Activated T-cell treated with anti-CD3 and anti-CD28 coated beads, Interleukin-2, amount 50 U/mL, for 1 hour (primary cell): ENCODE measurements at places on chromosomes 4 and X.

- DNase-seq, result no peak
Observed at GRCh38 chr4:94849901-94850300, 92.1 kb downstream of the BMPR1B start.

DNA sequence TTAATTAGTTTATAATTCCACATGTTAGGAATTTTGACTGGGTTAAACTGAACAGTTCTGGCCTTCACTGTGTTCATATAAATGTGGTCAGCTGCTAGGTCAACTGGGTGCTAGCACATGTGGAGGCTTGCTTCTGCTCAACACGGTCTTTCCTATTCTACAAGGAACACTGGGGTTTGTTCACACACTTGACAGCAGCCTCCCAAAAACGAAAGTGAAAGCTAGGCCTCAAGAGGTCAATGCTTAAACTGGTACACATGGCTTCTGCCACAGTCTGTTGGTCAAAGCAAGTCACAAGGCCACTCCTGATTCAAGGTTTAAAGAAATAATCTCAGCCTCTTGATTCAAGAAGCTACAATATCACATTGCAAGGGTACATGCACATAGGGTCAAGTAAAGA lies 126.5 kb downstream of the QDPR start:
- DNase-seq, result no peak

DNA sequence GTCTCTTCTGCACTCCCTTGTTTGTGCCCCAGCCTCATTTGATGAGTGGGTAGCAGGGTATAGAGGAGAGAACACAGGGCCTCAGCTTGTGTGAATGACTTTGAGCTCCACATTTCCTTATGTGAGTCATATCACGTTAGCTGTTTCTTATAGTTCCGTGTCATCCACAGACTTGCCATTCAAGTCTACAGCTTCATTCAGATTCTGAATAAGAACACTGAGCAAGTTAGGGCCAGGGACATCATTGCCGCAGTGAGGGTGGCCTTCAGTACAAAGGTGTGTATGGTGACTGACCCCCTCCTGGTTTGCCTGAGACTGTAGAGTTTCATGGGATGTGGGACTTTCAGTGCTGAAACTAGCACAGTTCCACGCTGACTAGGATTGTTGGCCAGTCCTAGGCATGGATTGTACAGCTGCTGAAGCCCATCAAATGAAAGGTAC lies 23.6 kb downstream of the KLF3 start:
- DNase-seq, result no peak

- DNase-seq, result no peak
Observed at GRCh38 chrX:44431194-44431593, 87.7 kb upstream of the EFHC2 start.

DNA sequence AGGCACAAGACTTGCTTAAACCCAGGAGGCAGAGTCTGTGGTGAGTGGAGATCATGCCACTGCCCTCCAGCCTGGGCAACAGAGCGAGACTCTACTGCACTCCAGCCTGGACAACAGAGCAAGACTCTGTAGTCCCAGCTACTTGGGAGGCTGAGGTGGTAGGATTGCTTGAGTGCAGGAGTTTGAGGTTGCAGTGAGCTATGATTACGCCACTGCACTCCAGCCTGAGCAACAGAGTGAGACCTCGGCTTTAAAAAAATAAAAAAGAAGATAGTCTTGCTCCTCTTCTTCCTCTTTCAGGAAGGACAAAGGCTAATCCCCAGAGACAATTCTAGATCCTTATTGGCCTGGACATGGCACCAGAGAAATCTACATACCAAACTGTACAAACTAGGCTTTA lies 5.7 kb upstream of the PPEF2 start:
- DNase-seq, result no peak

GRCh38 chr4:12304905-12305304 lies 876.2 kb upstream of the HS3ST1 start:
- DNase-seq, result no peak

- DNase-seq, result no peak
Observed at GRCh38 chrX:19168609-19169008, 46.3 kb upstream of the ADGRG2 start.

DNA sequence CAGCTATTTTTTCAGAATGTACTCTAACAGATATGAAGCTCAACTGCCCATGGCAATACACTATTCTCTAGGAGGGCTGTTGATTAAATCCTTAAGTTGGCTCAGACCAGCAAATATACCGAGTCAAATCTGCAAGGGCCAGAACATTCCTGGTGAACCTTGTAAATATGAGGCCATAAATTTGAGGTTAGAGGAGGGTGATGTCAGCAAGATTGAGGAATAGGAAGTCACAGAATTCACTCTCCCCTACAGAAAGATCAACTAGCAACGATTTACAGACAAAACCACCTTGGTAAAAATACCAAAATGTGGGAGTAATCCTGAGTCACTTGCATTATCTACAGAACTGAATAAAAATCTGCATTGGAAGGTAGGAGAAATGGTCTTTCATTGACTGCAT lies 399.3 kb downstream of the GPM6A start:
- DNase-seq, result no peak

GRCh38 chrX:2708021-2708420 lies 16.9 kb downstream of the CD99 start:
- DNase-seq, result no peak

DNA sequence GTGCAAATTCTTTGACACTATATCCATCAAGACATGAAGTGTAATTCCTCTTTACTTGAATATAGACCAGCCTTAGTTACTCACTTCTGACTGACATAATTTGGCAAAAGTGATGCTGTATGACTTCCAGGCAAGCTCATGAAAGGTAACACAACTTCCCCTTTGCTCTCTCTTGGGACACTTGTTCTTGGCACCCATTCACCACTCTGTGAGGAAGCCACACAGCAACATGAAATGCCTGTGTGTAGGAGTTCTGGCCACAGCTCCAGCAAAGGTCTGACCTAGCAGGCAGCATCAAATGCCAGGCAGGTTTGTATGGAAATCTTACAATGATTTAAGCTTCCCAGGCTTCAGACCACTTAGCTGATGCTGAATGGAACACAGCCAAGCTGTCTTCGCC lies 280.3 kb downstream of the PDHA2 start:
- no peak for DNase-seq

GRCh38 chr4:7722766-7723387 lies 216.8 kb downstream of the AFAP1 start:
- DNase-seq, result no peak

DNA sequence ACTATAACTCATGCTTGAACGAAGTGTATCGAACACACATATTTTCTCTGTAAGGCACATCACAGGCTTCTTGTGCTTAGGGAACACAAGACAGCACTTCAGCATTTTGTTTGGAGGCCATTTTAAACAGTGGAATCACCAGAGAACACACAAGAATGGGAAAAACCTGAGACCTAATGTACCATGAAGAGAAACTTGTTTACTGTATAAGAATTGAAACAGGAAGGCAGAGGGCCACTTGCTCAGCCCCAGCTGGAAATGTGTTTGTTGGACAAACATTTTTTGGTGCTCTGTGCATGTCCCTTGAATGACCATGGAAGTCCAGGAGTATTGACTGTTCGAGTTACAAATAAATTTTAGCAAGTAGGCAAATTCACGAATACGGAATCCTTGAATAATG lies 47.5 kb downstream of the RAPGEF2 start:
- DNase-seq, result no peak

DNA sequence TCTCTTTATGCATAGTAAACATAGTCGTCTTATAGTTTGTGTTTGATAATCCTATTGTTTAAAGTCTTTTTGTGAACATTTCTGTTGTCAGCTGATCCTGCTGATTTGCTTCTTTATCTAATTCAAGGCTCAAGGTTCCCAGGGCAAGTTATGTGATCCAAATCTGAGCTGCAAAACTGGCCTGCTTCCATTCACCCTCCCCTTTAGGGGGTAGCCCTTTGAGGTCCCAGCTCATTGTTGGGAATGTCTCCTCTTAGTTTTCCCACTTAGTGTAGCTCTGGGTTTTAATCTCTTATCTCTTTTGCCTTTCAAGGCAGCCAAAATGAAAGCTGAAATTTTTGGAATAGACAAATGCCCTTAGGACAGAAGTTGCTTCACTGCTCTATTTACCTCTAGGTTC lies 40.2 kb upstream of the MAGED1 start:
- DNase-seq, result no peak

DNA sequence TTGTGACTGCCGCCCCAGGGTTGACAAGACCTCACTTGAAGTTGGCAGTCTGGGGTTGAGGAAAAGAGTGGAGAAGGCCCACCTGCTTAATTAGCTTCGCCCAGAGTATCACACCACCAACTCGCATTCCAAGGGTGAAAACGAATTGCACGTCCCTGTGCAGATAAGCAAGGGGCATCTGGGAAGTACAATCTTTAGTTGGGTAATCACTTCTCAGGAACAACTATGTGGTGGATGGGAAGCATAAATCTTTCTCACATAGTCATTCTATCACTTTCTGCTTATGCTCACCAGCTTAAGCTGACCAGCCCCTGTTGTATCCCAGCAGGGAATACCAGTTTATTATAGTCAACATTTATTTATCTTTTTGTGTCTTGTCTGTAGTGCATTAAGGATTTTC lies 14.3 kb downstream of the SPCS3 start:
- no peak for DNase-seq

DNA sequence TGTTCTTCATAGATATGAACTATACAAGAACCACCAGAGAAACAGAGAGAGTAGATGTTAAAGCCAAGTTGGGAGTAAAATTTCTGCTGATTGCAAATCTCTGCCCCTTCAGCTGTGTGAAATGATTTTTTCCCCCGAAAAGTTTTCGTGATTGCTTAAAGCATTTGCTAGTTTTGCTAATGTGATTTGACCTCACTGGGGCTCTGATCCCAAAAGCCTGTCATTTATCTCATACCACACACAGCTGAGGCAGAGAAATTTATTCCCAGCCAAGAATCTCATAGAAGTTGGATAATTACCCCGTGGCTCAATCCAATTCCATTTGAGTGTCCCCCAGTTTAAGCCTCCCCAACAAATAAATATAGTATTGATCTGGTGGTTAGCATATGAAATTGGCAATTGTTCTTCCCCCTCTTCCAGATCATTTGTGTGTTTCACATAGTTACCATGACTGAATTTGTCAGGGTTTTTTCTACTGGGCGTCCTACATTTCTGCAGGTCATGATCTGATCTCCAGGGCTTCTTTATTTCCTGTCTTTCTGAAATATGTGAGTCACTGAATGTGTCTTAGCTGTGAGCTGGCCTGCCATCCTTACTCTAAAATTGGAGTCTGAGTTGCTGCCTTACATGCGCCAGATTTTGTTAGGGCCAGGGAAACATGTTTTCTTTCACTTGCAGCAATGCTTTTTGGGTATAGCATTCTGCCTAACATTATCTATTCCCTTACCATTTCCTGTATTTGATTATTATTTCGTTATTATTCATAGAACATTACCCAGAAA lies 167.5 kb upstream of the FRMPD4 start:
- no peak for DNase-seq

GRCh38 chr4:112510291-112511092 lies 5.5 kb downstream of the NEUROG2 start:
- no peak for DNase-seq

DNA sequence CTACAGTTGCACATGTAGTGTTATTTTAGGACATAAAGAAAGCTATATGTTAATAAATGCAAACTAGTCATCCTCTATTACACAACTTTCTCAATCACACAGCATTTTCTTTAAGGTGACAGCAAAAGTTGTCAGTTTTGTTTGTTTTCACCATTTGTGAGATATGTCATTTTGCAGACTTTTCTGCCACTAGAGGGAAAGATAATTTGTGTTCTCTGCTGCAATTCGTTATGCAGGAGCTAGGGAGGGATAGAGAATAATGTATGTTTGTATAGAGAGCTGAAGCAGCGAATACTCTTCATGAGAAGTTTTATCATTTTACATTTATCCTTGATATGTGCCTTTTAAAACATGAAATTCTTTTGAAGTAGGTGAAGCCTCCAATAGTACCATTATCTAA lies 670.6 kb upstream of the ATOH1 start:
- no peak for DNase-seq

DNA sequence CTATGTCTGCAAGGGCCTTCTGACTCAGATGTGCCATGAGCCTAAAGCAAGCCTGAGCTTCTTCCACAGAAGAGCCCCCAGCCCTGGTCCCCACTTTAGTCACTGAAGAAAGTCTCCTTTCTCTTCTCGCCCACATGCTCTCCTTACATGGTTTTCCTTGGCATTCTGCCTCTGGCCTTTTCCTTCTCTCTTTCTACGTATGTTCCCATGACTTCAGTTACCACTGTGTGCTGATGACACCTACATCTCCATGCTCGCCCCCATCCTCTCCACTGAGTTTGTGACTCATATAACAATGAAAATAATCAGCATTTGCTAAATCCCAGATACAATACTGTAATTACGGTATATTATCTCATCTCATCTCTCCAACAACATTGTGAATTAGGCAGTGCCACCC lies 149.3 kb downstream of the AMMECR1 start:
- no peak for DNase-seq

- no peak for DNase-seq
Observed at GRCh38 chr4:44771789-44772188, 45.4 kb upstream of the GNPDA2 start.

GRCh38 chr4:75122424-75123014 lies 189.6 kb downstream of the PARM1 start:
- DNase-seq, result no peak

DNA sequence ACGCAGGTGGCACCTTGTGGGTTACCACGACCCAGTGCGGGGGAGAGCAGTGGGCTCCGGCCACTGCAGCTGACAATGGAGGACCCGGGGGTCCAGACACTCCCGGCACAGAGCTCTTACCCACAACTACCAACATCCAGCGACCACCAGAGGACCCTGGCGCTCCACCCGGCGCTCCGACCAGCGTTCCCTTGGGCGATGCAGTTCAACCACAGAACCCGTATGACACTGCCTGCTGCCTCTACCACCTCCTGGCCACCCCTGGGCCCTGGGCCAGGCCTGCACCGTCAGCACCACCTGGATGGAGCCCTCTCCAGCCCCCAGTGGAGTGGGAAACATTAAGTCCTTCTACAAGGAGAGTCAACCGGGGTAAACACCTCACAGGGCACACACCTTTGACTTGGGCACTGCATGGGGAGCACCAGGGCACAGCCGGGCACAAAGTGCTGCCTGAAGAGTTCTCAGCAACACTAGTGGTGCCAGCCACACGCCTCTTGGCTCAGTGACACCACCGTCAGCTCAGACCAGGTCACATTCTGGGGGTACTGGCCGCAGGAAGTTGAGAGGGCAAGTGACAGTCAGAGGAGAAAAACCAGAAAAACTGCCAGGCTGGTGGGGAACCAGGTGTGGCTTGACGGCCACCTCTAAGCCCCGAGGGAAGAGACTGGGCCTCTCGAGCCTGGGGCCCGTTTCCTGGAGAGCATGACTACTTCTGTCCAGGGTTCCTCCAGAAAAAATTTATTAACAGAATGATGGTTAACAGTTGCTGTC lies 2.6 kb downstream of the CTBP1 start:
- peak; percentile 22 for DNase-seq

GRCh38 chr4:7155590-7156071 lies 36.7 kb upstream of the SORCS2 start:
- no peak for DNase-seq

GRCh38 chr4:168761066-168761465 lies 249.0 kb downstream of the CBR4 start:
- no peak for DNase-seq

DNA sequence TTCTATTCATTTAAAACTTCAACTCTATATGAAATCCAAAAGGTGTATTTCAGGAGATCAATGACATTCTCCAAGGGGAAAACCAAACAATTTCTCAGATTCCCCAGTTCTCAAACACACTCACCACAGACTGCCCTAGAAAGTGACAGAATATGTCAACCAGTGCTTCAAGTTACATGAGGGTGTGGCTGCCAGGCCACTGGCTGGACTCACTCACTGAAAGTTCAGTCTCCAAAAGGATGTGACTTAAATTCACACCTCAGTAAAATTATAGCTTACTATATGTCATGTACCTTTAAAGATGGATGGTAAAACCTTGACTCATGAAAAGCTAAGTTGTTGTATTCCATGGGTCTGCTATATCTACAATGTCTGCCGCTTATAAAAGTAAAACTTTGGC lies 7.3 kb downstream of the INPP4B start:
- DNase-seq, result no peak
